Stimulated activated CD8-positive, alpha-beta memory T cell treated with anti-CD3 and anti-CD28 coated beads, Interleukin-7, amount 100 ng/mL, for 48 hours (primary cell): ENCODE measurements at places on chromosomes 2 and 18.
A peak's percentile ranks its signal among the peaks of the same experiment; 100 is the strongest.

- DNase-seq, result no peak
These were observed 11.8 kb downstream of the CNOT11 start for GRCh38 chr2:101264360-101264939.

DNA sequence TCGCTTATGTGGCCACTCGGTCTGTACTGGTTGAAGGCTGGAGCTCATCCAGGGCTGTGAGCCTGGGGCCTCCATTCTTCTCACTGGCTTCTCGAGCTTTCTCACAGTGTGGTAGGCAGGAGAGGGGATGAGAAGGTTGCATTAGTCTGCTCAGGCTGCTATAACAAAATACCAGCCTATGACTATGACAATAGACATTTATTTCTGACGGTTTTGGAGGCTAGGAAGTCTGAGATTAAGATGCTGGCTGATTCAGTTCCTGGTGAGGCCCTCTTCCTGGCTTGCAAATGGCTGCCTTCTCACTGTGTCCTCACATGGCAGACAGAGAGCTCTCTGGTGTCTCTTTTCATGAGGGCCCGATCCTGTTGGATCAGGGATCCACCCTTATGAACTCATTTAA lies 6.2 kb upstream of the STK25 start:
- no peak for DNase-seq

DNA sequence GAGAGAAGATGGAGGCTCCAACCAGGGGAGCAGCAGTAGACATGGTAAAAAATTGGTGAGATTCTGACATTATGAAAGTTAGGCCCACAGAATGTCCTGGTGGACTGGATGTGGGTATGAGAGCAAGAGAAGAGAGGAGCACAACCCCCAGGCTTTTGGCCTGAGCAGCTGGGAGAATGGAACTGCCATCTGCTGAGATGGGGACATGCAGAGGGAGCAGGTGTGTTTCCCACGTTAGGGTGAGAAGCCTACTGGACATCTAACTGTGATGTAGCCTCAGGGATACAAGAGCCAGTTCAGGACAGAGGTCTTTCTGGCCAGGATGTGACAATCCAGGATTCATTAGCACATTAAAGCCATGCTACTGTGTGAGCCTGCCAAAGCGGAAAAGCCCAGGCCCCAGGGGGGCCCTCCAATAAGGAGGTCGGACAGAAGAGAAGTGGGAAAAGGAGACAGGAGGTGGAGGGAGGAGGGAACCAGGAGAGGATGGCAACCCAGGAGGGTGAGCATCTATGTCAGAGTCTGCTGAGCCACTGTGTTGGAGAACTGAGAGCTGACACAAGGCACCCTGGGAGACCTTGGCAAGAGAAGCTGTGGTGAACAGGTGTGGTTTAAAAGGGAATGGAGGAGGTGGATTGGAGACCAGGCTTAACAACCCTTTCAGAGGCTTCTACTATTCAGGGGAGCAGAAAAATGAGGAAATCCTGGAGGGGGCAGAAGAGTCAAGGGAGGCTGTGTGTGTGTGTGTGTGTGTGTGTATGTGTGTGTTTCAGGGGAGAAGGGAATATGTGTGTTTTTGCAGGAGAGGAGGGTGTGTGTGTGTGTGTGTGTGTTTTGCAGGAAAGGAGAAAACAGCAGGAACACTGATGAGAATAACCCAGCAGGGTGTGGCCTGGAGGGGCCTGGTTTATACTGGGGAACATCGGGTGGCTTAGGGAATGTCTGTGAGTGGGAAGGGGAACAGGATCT lies 10.5 kb downstream of the CYB5A start:
- no peak for DNase-seq

DNA sequence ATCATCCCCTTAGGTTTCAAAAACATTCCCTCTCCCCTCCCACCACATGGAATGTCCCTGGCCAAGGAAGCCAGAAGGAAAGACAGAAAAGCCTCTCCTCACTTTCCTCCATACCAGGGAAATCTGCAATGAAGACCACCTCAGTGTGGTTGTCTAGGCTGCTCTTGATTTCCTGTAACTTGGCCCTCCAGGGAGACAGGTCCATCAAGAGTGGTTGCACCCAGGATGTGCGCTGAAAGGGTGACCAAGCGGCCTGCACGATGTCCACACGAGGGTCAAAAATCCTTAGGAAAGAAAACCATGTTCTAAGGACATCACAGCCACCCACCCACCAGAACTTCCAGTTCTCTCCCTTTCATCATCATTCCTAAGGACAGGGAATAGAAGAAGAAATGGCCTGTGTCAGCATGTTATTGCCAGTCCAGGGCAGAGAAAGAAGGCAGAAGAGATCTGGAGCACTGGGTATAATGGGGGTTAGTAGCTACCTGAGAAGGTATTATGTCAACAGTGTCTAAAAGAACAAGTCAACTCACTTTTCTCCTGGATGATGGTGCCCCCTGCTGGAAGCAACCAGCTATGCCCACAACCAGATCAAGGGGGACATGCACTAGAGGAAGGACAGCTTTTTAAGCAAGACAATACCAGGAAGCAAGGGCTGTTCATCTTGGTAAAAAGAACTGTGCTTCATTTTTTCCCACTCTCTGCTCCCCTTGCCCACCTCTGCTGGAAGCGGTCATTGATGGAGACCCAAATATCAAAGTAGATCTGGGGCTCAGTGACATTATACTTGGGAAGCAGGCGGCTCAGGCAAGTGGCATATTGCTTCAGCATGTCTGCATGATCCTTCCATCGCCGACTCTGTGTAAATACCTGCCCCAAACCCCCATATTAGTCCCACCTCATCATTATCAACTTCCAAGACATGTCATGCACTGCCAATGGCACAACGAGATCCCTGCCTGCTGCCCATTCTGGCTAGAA lies 9.3 kb downstream of the GGCX start:
- DNase-seq, result peak; percentile 70

GRCh38 chr2:37644191-37644590 lies 27.3 kb downstream of the CDC42EP3 start:
- no peak for DNase-seq

- DNase-seq, result no peak
These were observed 79.4 kb downstream of the KCTD1 start for GRCh38 chr18:26468931-26469340.

GRCh38 chr2:5067816-5068215 lies 624.4 kb upstream of the SOX11 start:
- no peak for DNase-seq

DNA sequence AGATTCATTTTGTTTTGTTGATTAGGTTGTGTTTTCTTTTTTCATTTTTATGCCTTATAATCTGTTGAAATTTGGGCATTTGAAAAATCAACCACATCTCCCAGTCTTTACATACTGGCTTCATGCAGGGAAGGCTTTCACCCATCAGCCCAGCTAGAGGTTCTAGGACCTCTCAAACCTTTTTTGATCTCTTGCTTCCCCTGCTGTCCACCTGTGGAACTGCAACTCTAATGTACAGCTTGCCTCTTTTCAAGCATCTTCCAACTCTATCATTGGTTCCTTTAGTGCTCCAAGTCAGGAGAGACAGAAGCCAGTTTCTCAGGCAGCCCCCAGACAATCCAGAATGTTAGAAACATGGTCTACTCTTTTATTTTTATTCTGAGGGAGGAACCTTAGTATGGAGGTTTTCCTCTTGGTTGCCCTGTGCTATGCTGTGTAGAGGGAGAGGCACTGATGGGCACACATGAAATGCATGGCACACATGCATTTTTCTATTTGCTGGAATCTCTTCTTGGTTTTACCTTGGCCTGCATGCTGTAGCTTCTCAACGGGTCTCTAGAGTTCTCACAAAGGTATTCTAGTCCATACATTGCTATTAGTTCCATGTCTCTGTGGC lies 107.2 kb upstream of the L3MBTL4 start:
- DNase-seq, result no peak

- no peak for DNase-seq
These were observed 909 bp downstream of the NFATC1 start for GRCh38 chr18:79396431-79397246.

DNA sequence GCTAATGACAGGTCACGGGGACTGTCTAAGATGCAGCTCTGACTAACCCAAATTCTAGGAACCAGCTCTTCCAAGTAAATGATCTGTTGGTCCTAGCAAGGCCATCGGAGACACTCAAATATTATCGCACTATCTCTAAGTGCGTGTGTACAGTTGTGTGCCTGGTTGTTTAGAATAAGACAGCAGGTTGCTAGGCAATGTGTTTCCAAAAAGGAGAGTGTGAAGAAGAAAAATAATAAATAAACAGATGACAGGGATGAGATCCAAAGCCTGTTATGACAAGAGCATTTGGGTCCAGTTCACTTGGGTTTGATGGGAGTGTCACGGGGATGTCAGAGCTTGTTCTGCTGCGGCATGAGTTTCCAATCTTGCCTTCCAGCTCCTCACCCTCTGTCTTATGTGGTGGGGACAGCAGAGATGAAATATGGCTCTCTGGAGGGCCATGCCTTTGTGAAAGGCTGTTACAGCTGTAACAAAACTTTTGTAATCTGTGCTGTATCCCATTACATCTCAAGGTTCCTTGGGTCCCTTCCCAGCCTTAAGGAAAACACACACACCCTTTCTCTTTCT lies 127.5 kb upstream of the TNP1 start:
- no peak for DNase-seq

DNA sequence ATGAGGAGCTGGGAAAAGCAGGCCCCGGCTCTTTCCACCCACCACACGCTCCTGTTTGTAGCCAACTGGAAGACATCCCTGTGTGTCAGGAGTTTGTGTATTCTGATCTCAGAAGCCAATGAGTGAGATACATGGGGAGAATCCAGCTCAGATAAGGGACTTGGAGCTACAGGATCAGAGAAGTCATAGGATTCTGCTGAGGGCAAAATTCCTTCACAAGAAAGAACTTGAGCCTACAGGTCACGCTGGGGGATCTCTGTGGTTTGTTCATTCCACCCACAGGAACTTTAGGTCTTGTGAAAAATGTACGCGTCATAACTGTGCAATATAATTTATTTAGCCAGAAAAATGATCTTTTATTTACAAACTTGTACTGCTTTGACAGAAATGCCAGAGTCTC lies 80.1 kb upstream of the SMIM21 start:
- DNase-seq, result no peak

DNA sequence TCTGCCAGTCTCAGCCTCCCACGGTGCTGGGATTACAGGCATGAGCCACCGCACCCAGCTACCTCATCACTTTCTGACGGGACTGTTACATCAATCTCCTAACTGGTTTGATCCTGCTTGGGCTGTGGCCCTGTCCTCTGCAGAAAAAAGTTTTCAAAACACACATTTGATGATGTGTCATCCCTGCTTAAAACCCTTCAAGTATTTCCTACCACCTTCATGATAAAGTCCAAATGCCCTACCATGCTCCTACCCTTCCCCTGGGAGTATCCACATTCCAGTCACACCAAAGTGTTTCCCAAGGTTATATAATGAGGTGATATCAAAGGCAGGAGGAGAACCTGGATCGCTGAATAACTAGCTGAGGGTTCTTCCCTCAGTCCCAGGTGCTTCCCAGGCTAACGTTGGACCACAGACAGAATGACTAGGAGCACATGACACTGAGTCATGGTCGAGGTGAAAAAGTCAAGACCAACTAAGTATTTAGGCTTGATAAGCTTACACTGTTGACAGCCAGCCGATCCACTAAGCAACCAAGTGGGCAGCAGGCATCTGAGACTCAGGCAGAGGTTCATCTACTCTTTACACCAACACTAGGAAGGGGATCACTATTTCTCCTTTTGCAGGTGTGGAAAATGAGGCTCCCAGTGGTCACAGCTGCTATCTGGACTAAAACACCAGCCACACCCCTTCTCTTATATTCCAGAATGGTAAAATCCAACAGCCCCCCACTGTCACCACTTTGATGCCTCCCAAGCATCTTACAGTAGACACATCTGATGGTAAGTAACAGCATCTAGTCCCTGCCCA lies 31.8 kb downstream of the CYRIA start:
- DNase-seq, result no peak

DNA sequence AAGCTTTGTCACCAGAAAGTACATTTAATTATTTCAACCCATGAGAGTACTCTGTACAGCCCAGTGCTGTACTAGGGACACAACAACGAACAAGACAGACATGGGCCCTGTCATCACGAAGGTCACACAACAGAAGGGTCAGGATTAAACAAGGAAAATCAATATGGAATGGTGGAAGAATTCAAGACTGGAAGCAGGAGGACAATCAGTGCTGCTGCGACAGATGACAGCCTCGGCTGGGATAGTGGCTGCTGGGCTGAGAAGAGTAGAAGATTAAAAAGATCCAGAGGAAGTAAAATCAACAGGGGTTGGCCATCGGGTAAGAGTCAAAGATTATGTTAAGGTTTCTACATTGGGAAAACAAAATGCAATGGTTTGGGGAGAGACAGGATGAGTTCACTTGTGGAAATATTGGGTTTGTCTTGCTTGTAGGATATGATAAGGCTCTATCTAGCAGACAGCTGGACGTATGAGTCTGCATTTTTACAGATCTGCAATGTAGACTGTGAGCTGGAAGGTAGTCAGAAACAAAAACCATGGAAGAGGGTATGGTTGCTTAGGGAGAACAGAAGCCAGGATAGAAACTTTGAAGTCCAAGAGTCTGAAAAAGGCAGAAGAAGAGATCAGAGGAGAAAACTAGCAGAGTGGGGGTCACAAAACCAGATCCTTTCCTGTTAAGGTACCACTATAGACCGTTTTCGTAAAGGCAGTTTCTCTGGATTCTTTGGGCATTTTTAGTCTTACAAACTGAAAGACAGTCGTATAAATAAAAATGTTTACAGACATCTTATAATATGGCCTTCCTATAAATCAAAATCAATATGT lies 84.1 kb downstream of the PRELID3A start:
- no peak for DNase-seq

- peak; percentile 5 for DNase-seq
These were observed 1.3 kb upstream of the PRKCE start for GRCh38 chr2:45649858-45650811.

- DNase-seq, result no peak
These were observed 46.9 kb upstream of the GREB1L start for GRCh38 chr18:21194871-21195771.

GRCh38 chr2:170815746-170816503 lies 762 bp upstream of the GAD1 start:
- no peak for DNase-seq

- no peak for DNase-seq
These were observed 71.7 kb upstream of the TWIST2 start for GRCh38 chr2:238776003-238776760.

DNA sequence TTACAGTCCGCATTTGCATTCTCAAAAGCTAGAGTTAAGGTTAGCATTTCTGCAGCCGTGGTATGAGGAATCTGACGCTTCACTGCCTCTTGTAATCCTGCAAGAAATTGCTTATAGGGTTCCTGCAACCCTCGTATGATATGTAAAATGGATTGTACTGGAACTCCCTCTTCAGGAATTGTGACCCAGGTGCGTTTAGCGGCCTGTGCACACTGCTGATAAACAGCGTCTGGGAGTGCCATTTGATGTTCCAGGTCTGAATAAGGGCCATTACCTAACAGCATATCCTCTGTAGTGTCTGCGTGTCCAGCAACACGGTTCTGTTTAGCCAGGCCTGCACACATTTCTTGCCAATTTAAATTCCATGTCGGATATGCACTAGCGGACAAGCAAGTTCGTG lies 42.5 kb downstream of the CXCR4 start:
- DNase-seq, result no peak

DNA sequence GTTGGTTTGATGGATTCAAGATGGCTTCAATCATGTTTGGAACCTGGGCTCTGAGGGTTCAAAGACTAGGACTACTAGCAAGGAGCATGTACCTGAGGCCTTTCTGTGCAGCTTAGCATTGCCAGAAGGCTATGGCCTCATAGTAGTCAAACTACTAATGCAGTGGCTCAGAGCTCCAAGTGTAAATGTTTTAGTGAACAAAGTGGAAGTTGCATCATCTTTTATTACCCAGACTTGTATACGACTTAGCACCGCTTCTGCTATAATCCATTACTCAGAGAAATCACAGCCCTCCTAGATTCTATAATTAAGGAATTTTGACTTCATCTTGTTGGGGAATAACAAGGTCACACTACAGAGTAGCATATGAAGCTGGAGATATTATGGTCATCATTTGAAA lies 210.5 kb downstream of the ERBB4 start:
- no peak for DNase-seq
